Neural crest cell (in vitro differentiated cells): ENCODE measurements at places on chromosomes 1 and 21. TPM values are rescaled to one million over a fixed set of nuclear protein-coding genes. Genes with fewer than 3 reads are reported as not detected.

GRCh38 chr1:246856371-246856770, 75.4 kb downstream of the AHCTF1 start:
- DNase-seq, result no peak

DNA sequence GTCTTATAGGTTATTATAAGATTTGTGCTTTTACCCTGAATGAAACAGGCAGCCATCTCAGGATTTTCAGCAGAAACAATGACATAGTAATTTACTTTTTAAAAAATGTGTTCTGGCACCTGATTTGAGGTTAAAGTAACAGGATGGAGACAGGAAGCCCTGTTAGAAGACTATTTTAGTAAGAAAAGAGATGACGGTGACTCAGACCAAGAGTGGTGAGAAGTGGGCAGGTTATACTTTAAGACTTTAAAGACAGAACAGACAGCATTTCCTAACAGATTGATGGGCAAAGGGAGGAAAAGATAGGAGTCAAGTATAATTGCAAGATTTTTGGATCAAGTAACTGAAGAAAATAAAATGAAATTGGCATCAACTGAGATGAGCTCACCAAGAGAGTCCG, 436.8 kb upstream of the NR5A2 start:
- no peak for DNase-seq

DNA sequence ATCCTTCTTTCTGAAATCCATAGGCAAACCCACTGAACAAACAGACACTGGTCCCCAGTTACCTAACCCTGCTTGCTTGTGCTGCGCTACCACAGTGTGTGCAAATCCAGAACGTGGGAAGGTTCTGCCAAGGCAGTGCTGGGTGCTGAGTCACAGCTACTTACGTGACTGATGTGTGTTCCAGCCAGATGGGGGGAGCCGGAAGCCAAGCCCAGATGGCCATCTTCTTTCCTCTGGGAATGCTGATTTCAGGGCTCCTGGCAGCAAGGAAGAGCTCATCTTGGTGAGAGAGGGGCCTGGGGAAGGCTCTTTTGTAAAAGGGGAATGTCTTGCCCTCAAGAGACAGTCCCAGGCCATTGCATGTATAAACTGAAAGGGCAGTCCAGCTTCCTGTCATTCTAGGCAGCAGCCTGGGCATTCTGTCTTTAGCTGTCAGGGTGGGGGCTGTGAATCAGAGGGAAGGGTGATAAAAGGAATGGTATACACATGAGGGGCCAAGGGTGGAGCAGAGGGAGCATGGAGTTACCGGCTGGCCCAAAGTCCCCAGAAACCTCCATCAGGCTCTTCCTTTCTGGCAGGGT, 54.1 kb downstream of the CD46 start:
- DNase-seq, result no peak

- DNase-seq, result peak; percentile 58
Measured at GRCh38 chr1:25875856-25876692, 566 bp upstream of the PAQR7 start.

- DNase-seq, result no peak
Measured at GRCh38 chr1:55913565-55913964, 665.8 kb downstream of the PLPP3 start.

DNA sequence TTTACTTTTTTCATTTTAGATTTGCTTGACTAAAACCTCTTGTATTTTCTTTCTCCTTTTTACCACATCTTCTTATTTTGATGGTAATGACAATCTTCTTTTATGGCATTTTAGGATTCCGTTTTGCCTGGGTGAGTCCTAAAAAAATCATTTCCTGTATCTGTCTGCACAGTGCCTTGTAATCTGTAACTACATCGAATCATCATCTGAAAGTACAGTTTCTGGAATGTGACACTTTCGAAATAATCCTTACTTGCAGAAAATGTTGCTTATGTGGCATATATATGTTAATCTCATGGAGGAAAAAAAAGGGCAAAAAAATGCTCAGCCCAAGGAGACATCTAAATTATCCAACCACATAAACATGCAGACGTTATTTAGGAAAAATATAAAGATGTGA, 29.0 kb downstream of the GREM2 start:
- no peak for DNase-seq

- DNase-seq, result no peak
Measured at GRCh38 chr1:6434186-6434585, 9.6 kb downstream of the ESPN start.

GRCh38 chr21:46079352-46080170, 18.4 kb upstream of the COL6A2 start:
- no peak for DNase-seq

DNA sequence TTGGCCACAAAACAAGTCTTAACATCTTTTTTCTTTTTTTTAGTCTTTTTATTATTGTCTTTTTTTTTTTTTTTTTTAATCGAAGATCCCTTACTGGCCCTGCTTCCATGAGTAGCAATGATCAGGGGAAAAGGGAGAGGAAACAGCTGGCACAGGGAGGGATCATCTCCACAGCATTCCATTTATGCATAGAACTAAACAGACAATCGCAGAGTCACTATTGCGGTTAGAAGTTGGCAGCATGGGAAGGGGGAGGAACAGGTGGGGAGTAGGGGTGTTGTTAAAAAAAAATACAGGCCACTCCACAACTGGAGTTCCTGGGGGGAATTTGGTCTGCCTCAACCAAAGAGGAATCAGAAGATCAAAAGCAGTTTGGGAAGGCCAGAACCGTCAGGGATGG, 55.4 kb downstream of the C1orf185 start:
- no peak for DNase-seq

DNA sequence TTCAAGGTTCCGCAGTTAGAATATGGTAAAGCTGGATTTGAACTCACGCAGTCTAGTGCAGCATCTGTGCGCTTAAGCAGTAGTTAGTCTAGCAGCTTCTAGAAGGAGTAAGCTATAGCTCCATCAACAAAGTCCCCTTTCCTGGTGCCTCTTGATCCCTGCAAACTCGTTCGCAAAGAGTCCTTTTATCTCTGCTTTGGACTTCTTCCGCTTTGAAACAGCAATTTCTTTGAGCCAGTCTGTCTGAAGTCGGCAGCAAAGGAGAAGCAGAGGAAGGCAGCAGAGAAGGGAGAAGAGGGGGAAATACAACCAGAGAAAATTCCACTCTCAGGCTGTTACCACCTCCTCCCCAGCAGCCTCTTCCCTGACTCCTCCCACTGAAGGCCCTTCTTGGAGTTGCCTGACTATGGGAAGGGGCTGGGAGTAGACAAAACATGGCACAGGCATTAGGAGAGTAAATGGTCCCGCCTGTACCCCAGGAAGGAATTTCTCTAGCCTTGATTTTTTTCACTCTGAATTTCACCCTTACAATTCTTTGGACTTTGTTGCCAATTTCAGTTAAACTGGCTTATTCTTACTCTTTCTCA, 25.9 kb downstream of the HSD3B2 start:
- DNase-seq, result no peak

DNA sequence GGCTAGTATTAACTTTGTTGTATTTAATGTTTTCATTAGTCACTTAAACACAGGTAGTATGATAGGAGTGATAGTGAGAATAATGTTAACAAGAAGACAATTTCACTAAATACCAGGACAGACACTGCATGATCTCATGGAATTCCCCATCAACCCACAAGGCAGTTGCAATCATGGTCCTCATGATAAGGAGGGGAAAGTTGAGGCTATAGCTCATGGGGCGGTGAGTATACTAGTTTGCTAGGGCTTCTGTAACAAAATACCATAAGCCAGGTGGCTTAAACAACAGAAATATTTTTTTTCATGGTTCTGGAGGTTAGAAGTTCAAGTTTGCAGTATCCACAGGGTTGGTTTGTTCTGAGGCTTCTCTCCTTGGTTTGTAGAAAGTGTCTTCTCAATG, 115.8 kb downstream of the DSCAM start:
- no peak for DNase-seq

DNA sequence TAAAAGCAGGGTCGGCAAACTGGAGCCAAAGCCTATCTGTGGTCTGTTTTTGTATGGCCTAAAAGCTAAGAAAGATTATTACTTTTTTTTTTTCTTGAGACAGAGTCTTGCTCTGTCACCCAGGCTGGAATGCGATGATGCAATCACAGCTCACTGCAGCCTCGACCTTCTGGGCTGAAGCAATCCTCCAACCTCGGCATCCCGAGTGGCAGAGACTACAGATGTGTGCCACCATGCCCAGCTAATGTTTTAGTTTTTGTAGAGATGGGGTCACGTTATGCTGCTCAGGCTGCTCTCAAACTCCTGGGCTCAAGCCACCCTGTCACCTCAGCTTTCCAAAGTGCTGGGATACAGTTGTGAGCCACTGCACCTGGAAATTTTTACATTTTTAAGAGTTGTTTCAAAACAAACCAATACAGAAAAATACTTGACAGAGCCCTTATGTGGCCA, 6.5 kb upstream of the GLRX2 start:
- no peak for DNase-seq

GRCh38 chr1:1239614-1240347, 6.7 kb downstream of the C1QTNF12 start:
- peak; percentile 52 for DNase-seq

DNA sequence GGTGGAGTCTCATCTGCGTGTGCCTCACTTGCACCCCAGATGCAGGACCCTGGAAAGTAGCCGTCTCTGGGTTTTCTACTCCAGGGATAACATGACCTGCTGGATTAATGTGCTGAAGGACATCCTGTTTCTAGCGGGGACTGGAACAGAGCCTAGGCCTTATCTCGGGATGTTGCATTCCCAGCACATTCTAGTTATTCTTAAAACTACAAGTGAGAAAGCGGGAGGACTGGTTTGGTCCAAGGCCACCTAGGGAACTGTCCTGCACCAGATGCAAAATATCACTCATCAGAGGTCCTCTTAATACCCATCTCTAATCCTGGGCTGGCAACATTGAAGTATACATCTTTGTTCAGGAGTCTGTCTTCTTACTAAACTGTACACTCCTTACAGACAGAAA, 179.9 kb downstream of the ZC3H11B start:
- DNase-seq, result no peak

- DNase-seq, result no peak
Measured at GRCh38 chr1:42450061-42450460, 5.8 kb downstream of the ZMYND12 start.

- no peak for DNase-seq
Measured at GRCh38 chr1:94892604-94893254, 34.2 kb downstream of the CNN3 start.

GRCh38 chr1:170194451-170194850, 48.7 kb downstream of the NTMT2 start:
- no peak for DNase-seq

DNA sequence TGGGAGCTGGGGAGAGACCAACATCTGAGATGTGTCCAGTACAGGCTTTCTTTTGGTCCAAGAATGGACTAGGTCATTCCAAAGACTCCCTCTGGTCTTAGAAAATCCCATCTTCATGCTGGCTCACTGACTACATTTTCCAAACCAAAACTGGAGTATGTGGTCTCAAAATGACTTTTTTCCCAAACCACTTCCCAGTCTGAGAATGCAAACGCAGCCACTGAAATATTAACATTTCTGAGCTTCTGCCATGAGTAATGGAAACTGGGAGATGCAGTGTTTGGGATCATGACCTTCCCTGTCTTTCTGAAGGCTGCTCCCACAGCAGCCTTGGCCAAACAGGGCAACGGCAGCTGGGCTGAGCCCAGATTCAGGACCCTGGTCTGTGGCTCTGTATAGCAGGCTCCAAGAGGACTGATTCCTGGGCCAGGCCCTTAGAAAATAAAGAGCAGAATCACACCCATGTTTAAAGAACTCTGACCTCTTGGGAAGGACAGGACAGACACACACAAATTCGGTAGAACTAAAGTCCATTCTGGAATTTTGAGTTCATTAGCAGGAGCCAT, 62.1 kb upstream of the CNTN2 start:
- DNase-seq, result no peak

GRCh38 chr1:58883888-58884482, 100.1 kb upstream of the JUN start:
- DNase-seq, result no peak

DNA sequence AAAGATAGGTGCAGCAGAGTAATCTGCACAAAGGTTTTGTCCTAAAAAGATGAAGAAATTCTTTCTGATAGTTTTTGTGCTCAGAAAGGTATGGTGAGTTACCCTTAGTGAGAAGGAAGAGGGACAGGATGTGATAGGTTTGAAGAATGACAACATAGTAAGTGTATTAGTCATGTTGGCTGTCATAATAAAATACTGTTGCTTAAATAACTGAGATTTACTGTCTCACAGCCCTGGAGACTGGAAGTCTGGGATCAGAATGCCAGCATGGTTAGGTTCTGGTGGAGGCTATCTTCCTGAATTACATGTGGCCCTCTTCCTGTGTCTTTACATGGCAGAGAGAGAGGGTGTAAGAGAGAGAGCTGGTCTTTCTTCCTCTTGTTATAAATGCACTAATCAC, 965.2 kb downstream of the TTLL7 start:
- DNase-seq, result no peak

DNA sequence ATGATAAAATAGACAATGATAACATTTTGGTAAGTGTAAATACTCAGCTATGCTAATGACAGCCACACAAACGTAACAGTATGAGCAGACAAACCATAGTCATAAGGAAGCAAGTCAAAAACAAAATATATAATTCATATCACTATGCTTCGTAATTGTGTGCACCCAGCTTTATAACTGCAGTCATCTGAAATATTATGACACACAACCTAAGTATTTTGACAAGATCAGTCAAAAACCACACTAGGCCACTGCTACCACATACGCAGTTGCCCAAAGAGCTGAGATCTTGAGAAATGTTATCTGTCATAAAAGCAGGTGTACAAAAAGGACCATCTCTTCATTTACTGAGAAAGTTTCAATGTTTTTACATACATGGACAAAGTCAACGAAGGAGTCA, 26.0 kb downstream of the RNASEL start:
- DNase-seq, result no peak

The TENT5C gene
- 1.3 and 1.4 TPM in 2 replicates for total RNA-seq

The GORAB gene
- total RNA-seq, result 10.5 and 14.2 TPM in 2 replicates

The ANKRD65 gene
- total RNA-seq, result 0.66 and 0.89 TPM in 2 replicates

The TINAGL1 gene
- total RNA-seq, result not detected in 2 replicates

The GPR61 gene
- not detected in 2 replicates for total RNA-seq

The S100A5 gene
- total RNA-seq, result not detected in 2 replicates

The HPCAL4 gene
- total RNA-seq, result 0.49 and 0.68 TPM in 2 replicates
